ENCODE measurements at places on chromosomes 3 and 15. TPM values are rescaled to one million over a fixed set of nuclear protein-coding genes. Genes with fewer than 3 reads are reported as not detected.

Gene DTX3L
- 36.5 TPM for total RNA-seq

Gene PRRT3
- total RNA-seq: 7.5 TPM

Gene SNTN
- not detected for total RNA-seq

Gene LMAN1L
- total RNA-seq: 0.30 TPM

Gene TNNC1
- 1.1 TPM for total RNA-seq

Gene ZNF502
- total RNA-seq: 2.3 TPM

DNA sequence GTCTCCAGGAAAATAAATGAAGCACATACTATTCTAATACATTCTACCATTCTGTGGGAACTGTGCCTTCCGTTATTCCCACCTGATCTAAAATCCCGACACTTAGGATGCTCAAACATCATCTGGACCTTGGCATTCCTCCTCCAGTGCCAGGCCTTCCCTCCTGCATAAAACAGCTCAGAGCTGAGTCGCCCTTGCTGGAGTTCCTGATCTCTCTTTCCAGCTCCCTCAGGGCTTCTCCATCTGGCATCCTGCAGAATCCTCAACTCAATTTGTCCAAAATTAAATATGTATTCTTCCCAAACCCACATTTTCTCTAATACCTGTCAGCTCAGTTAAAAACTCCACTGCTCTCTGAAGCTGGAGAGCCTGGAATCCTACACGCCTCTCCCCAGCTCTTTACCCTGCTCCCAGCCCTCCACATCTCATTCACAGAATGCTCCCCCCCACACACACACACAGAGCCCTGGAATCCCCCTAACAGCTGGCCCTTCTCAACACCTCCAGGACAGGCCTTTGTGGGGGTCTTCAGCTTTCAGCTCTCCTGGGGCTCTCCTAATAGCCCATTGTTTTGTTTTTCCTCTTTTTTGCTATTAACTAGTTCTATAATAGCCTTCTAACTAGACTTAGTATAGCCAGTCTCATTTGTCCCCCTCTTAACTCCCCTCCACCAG is 78.5 kb downstream of the HMG20A start:
- DNase-seq: no peak

DNA sequence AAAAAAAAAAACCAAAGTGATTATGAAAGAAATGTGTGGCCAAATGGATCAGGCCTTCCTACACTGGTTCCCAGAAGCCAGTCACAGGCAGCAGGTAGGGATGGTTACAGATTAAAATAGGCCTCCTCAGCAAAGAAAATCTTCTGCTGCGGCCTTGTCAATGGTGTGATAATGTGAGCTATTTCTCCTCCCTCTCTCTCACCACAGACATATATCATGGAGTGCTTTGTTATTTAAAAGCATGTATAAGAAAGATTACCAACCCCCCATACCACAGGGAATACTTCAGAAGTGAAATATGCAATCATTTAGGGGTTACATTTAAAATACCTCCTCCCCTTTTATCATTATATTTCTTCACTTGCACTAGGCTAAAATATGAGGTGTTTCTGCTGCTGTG is 32.2 kb upstream of the LRTM1 start:
- no peak for DNase-seq

DNA sequence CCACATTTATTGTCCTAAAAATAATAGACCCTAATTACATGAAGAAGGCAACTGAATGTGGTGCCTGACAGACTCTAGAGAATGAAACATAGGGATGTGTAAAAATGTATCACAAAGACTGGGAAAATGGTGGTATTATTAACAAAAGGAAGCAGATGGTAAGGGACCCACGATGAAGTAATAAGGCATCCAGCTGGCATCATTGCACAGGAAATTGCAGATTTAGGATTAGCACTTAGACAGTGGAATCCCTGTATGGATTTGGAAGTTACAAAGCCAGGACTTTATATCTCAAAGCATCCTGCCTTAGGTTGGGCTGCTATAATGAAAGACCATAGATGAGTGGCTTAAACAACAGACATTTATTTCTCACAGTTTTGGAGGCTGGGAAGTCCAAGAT is 104.3 kb downstream of the PPM1L start:
- DNase-seq: no peak

- no peak for DNase-seq
Observed at GRCh38 chr3:24707936-24708335, 213.3 kb upstream of the THRB start.

DNA sequence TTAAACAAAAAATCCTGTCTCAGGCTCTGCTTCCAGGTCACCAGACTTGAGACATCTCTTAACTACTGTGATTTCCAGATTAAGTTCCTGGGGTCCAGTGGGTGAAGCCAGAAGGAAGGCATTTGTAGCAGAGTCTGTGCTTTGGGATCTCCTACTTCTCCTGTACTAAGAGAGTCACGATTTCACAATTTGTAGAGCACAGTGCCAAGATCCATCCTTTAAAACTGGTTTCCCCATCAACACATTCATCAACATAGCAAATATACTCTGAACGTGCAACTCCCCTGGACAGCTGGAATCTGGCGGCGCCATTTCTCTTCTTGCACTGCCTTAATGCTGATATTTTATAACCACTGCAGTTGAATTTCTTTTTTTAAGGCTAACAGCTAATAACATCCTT is 33.2 kb downstream of the CDCP1 start:
- no peak for DNase-seq

DNA sequence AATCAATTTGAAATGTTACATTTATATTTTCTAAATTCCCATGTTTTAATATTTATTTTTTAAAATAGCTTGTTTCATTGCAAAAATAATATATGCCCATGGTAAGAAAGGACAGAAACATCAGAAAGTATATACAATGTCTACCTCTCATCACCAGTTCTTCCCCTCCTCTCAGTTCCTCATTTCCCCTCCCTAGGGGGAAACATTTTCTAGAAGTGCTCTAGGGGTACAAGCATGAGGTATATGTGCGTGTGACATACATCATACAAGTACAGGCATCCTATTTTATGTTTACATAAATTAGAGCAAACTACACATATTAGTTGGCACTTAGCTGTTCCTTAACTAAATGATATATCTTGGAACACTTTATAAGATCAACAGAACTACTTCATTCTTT is 189.3 kb upstream of the VEPH1 start:
- no peak for DNase-seq

DNA sequence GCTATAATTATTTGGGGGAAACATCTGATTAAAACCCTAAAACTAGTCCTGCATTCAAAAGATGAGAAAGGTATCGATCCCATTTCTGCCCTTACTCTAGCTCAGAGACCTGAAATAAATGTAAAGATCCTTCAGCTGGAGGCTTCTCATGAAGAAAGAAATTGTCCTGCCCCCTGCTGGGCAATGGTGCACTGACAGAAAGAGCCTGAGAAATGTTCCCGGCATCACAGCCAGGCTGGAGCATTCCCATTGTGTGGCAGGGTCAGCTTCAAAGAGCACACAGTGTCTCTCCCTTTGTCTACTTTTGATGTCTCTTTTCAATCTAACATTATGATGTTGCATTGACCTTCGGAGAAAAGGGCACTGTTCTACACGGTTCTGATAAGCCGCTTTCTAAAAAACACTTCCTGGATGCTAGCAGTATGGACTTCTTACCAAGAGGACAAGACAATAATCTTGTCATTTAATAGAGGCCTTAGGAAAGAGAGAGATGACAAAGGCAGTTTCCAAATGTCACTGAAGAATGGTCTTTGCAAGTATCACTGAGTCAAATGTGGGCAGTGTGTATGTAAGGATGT is 287.5 kb downstream of the MAGI1 start:
- DNase-seq: no peak

- DNase-seq: no peak
Observed at GRCh38 chr3:15795651-15796308, 2.0 kb downstream of the ANKRD28 start.

- DNase-seq: no peak
Observed at GRCh38 chr3:69201658-69202057, 79.3 kb upstream of the LMOD3 start.

GRCh38 chr15:92733934-92734521 is 78.5 kb upstream of the FAM174B start:
- no peak for DNase-seq

DNA sequence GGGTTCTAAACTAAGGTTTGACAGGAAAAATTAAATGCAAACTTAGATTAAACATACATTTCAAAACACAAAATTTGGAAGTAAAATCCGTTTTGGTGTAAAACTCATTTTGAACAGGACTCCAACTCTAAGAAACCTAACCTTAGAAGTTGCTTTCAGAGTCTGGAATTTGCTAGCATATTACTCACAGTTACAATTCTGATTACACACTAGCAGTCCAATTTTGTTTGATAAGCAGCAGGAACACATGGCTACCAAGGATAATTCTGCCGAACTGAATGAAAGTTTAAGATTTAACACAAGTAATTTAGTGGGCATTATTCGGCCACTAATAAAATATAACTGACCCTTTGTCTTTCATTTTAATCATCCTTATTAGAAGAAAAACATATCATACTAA is 49.6 kb downstream of the FRMD5 start:
- DNase-seq: no peak
